HL-60 (cell line): ENCODE measurements at places on chromosomes 3 and 15.

- DNase-seq, result no peak
These were observed 469.4 kb upstream of the ATP11B start for GRCh38 chr3:182323898-182324297.

- no peak for DNase-seq
These were observed 80.2 kb downstream of the SEC22A start for GRCh38 chr3:123281929-123282328.

- DNase-seq, result peak; percentile 82
These were observed 98.1 kb downstream of the ZPLD1 start for GRCh38 chr3:102532901-102533300.

DNA sequence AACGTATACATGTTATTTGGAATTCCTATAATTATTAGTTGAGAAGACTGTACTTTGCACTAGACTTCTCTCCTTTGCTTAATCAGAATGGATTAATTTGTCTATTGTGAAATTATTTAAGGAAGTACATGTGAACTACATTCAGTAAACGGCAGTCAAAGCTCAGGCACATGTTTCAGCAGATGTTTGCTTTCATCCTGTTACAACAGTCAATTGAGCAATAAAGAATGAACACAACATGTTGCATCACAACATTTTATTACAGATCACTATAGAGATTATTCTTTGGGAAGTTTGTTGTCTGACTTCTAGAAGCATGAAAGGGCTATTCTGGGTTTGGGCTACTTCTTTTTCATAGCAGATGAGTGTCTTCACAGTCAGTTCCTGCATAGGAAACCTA lies 39.2 kb downstream of the RAB27A start:
- peak; percentile 85 for DNase-seq

DNA sequence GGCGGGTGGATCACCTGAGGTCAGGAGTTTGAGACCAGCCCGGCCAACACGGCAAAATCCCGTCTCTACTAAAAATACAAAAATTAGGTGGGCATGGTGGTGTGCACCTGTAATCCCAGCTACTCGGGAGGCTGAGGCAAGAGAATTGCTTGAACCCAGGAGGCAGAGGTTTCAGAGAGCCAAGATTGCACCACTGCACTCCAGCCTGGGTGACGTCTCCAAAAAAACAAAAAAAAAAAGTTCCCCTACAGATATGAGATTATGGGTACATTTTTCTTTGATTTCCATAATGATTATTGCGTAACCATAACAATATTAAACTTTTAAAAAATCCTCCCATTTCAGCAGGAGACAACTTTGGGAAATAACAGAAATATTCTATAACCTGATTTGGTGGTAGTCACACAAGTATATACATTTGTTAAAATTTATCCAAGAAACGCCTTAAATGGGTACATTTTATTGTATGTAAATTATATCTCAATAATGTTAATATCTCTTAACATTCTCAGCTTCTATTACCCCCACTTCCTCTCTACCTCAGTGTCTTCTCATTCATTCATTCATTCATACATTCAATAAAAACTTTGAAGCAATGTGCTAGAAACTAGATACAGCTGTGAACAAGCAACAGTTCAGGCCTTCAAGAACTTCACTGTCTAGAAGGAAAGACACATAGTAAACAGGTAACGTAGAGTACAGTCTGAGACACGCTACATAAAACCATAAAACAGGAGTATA lies 6.6 kb downstream of the UBR1 start:
- DNase-seq, result no peak

DNA sequence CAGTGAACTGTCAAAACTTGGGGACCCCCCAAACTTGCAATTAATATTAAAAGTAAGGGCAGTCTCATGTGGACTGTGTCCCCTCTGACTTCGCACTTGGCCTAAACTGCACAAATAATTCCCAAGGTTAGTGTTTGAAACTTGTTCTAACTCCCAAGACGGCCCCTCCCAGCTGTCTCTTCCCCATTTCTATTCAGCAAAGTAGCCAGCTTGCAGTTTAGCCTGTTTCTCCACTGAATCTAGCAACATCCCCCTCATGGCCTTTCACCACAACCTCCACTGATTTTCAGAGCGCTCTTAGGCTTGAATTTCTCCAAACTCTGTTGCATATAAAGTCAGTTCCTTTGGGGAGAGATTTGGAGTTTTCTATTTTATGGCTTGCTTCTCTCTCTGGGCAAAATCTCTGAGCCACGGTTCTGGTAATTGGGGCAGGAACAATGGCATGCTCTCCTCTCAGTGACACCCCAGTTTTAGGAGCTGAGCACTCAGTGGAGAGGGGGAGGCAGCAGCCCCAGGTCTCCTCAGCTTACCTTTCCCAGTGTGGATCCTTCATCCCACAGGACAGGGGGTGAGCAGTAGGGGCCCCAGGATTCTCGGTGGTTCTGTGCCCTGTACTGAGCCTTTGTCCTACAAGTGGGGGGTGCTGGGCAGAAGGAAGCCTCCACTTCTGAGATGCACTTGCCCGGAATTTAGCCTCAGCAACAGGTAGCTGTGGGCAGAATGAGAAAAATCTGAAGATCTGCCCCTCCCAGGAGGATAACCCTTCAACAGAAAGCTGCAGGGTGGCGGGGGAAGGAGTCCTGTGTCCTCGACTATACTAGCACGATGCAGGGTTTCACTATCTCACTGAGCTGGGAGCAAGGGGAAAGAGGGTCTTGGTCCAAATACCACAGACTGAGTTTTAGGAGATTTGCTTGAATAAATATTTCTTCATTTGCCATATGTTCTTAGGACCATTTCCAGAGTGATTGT lies 39.3 kb upstream of the GATA2 start:
- no peak for DNase-seq

DNA sequence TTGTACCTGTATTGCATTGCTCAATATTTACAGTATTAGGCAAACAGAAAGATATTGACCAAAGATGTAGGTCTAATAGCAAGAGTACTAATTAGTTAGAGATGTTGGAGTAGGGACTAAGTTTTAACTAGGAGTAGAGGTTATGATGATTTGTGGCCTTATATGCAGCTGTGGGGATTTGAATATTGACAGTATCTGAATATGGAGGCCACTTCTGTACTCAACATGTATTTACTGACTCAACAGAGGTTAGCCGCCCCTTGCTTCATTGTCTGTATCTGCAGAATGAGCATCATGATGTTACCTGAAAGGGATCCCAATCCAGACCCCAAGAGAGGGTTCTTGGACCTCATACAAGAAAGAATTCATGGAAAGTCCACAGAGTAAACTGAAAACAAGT lies 49.6 kb upstream of the LRTM1 start:
- no peak for DNase-seq

- no peak for DNase-seq
These were observed 109.8 kb downstream of the TNIK start for GRCh38 chr3:171350364-171350763.

DNA sequence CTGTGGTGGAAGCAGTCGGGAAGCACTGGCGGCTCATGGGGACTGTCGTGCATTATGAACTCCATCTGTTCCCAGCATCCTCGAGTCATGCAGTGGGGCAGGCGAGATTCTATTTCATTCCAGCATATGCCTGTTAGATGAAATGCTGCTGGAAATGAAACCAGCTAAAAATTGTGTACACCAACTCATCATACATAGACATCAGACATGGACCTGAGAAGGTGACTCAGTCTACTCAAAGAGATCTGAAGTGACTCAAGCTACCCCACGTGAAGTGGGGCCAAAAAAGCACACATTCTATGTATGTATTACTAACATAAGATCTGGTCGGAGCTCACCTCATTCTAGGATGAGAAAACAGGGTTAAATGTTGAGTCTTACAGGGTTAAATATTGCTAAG lies 47.5 kb upstream of the FAM98B start:
- no peak for DNase-seq

GRCh38 chr3:4582624-4583023 lies 89.5 kb downstream of the ITPR1 start:
- no peak for DNase-seq

DNA sequence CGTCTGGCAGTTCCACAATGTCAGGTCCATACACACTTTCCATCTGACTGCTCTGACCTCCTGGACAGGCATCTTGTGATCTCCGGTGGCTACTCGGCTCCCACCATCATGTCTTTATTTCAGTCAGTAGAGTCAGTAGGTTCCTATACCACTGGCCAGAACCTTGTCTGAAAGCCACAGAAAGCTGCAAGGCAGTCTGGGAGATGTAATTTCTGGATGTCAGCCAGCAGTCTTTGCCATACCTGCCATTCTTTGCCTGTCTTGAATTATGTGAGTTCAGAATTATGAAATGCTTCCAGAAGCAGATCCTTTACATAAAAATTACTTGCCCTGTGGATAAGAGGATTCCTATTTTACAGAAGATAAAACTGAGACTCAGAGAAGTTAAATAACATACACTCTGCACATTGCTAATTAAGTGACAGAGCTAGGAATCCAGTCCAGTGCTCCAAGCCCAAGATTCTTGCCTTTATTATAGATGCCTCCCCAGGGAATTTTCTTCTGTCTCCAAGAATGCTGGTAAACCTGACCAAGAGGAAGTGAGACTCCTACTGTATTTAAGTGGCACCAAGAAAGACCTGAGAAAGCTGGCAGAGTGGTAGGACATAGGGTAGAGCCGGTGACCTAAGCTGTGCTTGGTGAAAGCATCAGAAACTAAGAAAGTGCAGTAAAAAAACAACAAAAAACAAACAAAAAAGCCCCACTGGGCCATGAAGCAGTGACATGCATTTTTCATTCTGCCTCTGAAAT lies 75.6 kb downstream of the IQCH start:
- no peak for DNase-seq

DNA sequence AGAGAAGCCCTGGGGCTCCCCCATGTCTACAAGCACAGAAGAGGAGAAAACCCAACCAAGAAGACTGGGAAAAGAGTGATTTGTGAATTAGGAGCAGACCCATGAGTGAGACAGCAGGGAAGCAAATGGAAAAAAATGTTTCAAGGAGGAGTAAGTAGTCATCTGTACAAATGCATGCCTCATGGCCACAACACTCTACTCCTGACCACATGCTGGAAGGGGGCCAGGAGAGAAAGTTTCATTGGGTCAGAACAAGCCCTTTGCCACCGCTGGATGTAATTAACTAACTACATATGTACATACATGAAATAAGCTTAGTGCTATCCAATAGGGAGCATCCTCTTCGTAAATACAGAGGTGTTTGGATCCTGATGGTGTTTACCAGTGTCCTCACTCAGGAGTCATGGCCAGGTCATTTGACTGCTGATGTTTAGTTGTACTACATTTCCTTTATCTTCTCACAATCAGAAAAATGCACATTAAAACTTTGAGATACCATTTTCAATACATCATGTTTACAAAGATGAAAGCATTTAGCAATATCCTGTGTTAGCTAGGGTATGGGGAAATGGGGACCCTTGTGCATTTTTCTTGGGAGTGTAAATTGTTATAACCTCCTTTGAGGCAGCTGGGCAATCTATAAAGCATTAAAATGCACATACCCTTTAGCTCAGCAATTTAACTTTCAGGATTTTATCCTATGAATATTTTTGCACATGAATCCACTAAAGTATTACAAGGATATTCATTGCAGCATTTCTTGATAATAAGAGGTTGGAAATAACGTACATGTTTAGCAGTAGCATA lies 27.1 kb downstream of the CLRN1 start:
- no peak for DNase-seq

- DNase-seq, result no peak
These were observed 41.6 kb upstream of the DLG1 start for GRCh38 chr3:197339841-197340520.

GRCh38 chr3:30760040-30760695 lies 134.3 kb downstream of the GADL1 start:
- DNase-seq, result no peak

GRCh38 chr3:83946049-83946448 lies 1012.7 kb upstream of the CADM2 start:
- no peak for DNase-seq

DNA sequence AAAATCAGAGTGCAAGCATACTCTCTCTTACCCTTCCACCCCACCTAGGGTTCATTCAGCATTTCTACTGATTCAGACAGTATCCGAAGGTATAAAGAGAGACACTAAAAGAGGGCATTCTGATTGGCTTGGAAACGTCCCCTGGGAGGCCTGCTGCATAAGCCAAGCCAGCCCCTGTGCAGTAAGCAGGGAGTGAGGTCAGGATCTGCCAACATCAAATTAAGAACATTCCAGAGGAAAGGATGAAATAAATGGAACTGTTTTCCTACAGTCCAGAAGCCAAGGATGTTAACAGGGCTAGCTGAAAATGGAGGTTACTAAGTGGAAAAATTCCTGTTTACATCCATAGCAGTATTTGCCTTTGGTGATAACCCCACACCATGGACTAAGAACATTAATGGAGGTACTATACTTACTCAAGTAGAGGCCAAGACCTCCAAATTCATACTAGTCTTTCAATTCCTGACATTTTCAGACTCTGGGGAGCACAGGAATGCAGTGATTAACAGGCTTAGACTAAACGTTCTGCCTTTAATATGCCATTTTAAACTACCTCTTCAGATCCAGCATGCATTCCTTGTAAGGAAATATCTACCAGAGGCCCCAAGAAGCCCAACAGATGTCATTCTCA lies 34.5 kb downstream of the NPTN start:
- DNase-seq, result no peak

- no peak for DNase-seq
These were observed 2.9 kb downstream of the FMN1 start for GRCh38 chr15:33191591-33191990.

- no peak for DNase-seq
These were observed 130.6 kb upstream of the MEF2A start for GRCh38 chr15:99435113-99435695.

- no peak for DNase-seq
These were observed 121.8 kb downstream of the OXSM start for GRCh38 chr3:25911525-25912295.

DNA sequence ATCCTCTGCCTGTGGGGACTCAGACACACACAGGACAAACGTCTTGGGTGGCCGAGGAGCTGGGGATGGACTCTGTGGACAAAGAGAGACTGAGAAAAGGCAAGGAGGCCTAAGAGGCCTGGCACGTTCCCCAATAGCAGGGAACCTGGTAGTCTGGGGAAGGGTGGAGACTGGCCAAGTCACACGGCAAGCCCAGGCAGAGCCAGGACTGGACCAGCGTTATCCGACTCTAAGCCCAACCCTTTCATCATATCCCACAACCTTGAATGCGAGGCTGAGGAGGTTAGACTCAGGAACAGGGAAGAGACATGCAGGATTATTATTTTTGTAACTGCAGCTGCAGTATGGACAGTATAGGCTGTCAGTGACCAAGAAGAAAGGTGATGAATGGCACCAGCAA lies 53.4 kb downstream of the SLC6A11 start:
- no peak for DNase-seq
